Memory B cell (primary cell): ENCODE measurements at places on chromosomes 12 and 14.
A peak's percentile ranks its signal among the peaks of the same experiment; 100 is the strongest.

DNA sequence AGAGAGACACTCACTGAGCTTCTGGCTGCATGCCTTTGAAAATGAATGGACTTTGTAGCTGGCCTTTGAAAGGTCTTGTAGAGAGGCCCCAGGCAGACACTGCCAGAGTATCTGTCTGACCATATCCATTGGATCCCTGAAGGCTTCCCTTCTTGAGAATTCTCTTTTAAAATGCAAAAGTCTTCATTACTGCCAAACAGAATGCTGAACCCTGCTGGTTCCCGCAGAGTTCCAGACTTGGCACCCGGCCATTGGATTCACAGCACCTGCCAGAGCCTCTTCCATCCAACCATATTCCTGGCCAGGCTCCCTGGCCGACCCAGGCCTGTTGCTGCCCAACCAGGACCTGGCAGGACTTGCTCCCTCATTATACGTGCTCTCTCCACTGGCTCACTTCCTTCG is 182.5 kb downstream of the GXYLT1 start:
- no peak for DNase-seq

DNA sequence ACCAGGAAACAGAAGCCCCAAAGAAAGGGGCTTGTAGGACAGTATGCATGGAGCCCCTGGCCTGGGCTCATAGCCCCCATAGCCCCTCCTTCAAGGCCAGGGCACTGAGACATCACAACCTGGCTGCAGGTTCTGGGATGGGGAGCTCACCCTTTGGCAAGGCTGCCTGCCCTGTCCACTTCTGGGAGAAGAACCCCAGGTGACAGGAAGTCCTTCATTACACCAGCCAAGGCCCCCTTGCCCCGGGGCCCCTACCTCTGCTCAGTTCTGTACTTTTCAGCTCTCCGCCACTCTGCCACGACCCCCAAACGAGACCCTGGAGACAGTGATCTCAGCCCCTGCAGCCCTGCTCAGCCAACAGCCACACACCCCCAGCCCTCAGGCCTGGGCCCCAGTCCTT is 223.2 kb upstream of the RTL1 start:
- DNase-seq = no peak

DNA sequence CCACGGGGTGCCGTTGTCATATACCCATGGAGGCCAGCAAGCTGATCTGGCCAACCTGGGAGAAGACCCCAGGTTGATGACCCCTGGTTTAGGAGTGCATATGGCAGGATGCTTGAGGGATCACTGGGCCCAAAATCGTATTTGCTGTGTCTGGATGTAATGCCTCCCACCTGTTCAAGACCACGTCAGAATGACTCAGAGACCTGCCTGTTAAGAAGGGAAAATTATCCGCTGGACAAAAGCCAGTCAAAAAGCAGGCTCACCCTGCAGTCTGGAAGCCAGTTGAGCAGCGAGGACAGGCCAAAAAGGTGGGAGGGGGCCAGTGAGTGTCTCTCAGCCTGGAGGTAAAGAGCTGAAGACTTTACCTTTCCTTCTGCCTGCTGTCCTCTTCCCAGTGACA is 449.2 kb downstream of the DPF3 start:
- no peak for DNase-seq

- DNase-seq = no peak
Observed at GRCh38 chr14:35400648-35401421, 3.7 kb downstream of the NFKBIA start.

DNA sequence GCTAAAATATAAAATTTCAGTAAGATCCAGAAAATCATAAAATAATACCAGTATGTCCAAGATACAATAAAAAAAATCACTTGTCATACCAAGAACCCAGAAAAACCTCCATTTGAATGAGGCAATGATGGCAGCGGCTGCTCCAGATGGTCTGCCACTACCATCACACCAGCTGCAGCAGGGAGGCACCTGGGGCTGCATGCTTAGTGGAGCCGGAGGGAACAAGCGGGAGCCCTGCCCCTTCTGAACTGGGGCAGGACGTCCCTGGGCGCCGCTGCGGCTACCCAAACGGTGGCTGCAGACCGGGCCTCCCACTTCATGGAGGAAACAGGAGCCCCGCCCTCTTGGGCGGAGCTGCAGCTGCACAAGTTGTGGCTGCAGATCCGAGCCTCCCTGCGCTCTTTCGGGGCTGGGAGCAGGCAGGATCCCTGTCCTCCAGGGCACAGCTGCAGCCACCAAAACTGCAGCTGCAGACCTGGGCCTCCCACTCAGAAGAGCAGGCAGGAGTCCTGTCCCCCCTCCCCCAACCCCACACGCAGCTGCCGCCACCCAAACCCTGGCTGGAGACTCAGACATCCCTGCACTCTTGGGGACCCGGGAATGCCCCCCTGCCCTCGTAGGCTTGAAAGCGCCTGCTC is 36.1 kb upstream of the OR5AU1 start:
- peak; percentile 47 for DNase-seq

DNA sequence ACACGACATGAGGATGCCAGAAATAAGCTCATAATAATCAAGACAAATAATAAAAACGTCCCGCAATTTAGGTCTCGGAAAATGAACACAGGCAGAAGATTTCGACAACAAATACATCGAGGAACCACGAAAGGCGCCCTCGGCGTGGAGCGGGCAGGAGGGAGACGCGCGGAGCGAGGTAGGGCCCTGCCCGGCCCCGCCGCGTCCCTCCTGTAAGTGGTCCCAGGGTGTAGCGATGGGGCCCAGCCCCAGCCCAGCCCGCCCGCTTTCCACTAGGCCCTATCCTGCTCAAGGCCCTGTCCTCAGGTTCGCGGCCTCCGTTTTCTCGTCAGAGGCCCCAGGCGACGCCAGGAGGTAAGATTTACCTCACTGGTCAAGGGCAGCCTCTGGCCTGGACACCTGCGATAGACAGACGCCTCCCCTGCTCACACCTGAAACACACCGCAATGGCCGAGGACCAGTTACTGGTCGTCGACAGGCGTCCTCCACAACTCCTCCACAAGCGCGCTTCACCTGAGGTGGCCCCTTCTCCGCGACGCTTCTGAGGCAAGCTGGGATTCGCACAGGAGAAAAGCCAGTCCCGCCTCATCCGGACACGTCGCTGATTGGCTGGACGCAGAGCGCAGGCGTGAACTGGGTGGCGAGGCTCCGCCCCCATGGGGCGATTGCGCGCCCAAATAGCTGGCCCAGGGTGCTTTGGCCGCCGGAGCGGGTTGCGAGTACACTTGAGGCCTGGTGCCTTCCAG is at the start of gene SYCP3:
TSS of gene SYCP3 (minus strand) at position 543 of the 746 bp plus-strand sequence. CDS start 1,527 bp downstream, outside the sequence.
- no peak for DNase-seq

GRCh38 chr12:4353785-4354208 is 25.7 kb downstream of the FGF23 start:
- DNase-seq = no peak

- no peak for DNase-seq
Observed at GRCh38 chr12:107233551-107233950, 140.2 kb upstream of the CRY1 start.

GRCh38 chr12:69154585-69155363 is 84.6 kb upstream of the CPSF6 start:
- peak; percentile 65 for DNase-seq
